ENCODE measurements at places on chromosomes 1 and 21.

DNA sequence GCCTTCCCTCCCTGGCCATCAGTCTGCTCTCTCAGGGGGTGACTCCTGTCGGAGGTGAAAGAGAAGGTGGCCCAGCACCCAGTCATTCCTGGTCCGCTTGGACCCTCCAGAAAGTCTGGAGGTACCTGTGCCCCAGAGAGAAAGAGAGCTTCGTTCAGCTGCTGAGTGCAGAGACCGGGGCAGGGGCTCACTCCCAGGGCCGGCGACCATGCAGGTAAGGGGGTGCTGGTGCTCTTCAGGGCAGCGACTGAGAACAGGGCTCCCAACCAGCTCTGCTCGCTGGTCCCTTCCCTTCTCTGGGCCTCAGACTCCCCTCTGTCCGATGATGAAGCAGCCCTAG is 30.1 kb downstream of the HSPG2 start:
- no peak for DNase-seq

GRCh38 chr1:179794669-179795068 is 51.6 kb downstream of the FAM163A start:
- no peak for DNase-seq

DNA sequence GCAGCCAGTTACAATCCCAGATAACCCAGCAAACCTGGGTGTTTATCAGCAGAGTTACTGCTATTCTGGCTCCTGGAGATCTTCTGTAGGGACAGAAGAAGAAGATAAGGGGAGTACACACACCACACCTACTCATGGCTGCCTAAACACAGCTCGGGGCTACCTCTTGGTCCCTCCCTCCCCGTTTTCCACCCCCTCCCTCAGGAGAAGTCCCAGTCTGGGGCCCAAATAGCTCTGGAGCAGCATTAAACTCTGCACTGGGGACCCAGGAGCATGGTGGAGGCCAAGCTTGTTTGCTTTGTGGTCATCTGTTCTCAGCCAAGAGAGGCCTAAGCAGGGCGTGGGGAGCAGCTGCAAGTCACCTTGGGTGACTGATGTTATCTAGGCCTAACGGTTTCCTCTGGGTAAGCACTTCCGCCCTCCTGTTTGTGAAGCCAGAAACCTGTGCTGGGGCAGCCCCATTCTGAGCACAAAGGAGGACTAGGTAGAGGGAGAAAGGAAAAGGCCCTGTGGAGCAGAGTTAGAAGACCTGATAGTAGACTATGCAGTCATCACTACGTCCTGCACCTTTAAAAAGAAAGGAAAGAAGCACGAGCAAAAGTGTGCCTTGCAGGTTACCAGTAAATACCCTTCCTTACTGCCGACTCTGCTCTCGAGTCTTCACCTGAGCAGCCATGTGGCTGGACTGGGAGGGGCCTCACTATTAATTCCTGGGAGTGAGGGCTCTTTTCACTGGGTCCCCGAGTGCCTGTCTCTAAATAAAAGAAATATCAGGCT is 2.0 kb upstream of the RCSD1 start:
- DNase-seq = no peak

DNA sequence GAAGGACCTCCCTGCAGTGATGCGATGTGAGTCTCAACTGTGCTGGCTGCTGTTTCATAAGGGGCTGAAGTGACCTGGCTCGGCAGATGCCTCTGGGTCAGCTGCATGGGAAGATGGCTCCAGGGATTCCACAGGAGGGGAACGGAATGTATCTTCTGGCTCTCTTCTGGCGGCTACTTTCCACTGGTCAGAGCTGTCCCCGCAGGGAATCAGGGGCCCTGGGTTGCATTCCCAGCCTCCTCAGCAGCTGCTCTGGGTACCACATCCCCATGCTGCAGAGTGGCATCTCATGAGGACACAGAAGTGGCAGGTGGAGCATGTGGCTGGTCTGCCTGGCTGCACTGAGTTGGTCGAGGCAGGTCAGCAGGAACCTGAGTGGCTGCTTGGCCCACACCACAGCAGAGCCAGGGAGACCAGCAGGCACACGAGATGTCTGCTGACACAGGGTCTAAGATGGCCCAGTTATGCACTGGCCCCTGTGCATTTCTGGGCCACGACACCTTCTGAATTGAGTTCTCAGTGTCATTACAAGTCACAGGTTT is 42.8 kb downstream of the POFUT2 start:
- DNase-seq = no peak

- no peak for DNase-seq
Observed at GRCh38 chr1:55969322-55969721, 610.0 kb downstream of the PLPP3 start.

All from head of caudate nucleus (tissue), 42 donors.